NCI-H69 (cell line): ENCODE measurements at places on chromosomes 4 and X.

GRCh38 chrX:69968950-69969349 lies 80.8 kb downstream of the AWAT2 start:
- peak; percentile 11 for DNase-seq

GRCh38 chrX:155056877-155057792 lies 13.8 kb downstream of the CMC4 start:
- peak; percentile 67 for DNase-seq

GRCh38 chr4:118857760-118858159 lies 21.8 kb upstream of the SEC24D start:
- DNase-seq: no peak

GRCh38 chrX:54352677-54353076 lies 5.2 kb downstream of the WNK3 start:
- DNase-seq: no peak

- no peak for DNase-seq
These were observed 54.8 kb downstream of the CCDC149 start for GRCh38 chr4:24858026-24858425.

GRCh38 chr4:98516042-98516440 lies 142.4 kb downstream of the TSPAN5 start:
- peak; percentile 16 for DNase-seq

- DNase-seq: no peak
These were observed 67.7 kb upstream of the ZXDA start for GRCh38 chrX:57977992-57978391.

DNA sequence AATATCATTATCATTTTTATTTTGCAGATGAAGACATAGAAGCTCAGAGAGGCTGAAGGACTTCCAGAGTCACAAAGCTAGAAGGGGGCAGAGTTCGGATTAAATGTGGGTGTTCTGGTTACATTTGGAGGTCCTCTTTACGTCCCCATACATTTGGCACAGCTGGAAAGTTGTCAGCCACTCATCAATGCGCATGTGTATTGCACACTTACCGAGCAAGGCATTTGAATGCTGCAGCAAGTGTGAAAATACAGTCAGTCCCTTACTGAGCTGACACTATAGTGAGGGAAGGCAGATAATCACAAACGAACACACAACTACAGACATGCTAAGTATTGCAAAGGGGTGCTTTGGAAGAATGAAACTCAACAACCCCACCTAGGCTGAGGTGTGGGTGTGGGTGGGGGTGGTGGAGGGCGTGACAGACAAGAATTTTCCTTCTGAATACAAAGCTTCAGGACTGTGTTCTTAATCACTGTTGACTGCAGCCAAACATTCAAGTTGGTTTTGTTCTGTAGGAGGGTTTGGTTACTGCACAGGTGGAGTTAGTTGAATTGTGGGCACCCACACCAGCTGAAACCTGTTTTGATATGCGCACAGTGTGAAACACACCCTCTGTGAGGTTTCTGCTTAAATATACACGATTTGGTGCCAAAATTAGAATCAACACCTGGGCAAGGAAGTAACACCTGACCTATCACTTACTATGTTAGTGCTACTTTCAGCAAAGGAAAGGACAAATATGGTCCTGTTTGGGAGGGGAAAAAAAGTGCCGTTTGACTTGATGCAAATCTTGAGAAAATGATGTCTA lies 72.4 kb downstream of the COQ2 start:
- peak; percentile 70 for DNase-seq

DNA sequence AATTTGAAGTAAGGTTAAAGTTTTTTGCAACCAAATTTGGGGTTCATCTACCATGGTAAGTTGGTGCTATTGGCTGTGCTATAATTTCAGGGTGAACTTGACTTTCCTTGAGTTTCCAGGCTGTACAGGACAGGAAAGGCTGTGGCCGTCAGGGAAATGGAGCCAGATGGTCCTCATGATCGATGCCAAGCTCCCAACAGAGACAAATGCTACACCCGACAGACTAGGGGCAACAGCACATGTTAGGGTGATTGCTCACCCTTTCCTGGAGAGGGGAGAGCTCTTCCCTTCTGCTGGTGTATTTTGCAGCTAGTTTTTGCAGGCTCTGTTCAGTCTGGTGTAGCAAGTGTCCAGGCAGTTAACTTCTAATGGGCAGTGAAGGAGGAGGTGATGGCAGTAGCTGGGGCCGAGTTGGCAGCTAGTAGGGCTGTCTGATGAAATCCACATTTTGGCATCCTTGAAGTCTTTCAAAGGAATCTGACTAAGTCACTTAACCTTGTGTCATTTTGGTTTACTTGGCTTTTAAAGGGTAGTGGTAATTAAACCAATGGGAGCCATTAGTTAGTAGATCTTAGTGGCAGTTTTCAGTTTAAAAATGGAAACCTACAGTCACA lies 47.8 kb downstream of the GAB1 start:
- peak; percentile 73 for DNase-seq

DNA sequence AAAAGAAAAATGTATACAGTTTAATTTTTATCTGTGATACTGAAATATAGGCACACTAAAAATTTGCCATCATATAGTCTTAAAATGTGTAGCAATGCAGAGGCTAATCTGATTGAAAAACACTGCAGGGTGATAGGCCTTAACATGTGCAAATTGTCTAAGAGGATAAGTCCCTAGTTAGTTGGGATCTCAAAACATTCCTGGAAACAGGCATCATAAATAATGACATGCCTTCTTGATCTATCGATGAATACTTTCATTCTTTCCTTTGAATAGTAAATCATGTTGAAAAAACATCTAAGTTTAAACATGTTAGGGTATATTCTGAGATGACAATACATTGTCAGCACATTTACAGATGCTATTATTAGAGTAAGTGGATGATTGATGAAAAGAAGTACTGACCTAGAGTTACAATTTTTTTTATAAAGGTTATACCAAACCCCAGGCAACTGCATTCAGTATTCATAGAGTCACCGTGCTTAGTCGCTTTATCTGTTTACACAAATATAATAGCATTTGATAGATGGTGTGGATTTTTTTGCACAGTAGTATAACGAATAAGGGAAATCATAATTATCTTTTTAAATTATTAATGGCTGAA lies 668.2 kb upstream of the ADGRL3 start:
- no peak for DNase-seq

GRCh38 chrX:11010476-11010875 lies 100.7 kb upstream of the HCCS start:
- DNase-seq: no peak

- DNase-seq: no peak
These were observed 13.4 kb downstream of the EDA2R start for GRCh38 chrX:66625525-66625924.

DNA sequence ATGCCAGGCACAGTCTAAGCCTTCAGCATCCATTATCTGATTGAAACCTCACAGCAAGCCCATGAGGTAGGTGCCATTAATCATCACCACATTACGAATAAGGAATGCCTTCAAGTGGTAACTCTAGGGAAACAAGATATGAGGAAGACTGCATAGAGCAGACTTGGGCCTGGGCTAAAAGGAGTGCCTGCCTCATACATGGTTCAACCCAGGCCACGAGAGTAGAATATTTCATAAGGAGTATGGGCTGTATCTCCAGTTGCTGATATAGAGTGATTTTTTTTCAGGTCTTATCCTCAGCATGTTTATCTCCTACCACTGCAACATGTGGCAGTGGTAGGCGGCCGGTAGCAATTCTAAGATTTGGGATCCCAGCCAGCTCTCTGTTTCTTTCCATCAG lies 51.7 kb downstream of the ATP11C start:
- no peak for DNase-seq
